ENCODE measurements at places on chromosomes 6 and 20. TPM values are rescaled to one million over a fixed set of nuclear protein-coding genes. Genes with fewer than 3 reads are reported as not detected.

Gene ID1
- total RNA-seq, result 156 TPM

Gene C2
- total RNA-seq, result 15.4 TPM

Gene BPIFB2
- total RNA-seq, result 1.0 TPM

Gene ETV7
- total RNA-seq, result 0.80 TPM

Gene PNLDC1
- total RNA-seq, result 0.29 TPM

Gene CALHM6
- total RNA-seq, result 8.3 TPM

- no peak for DNase-seq
Measured at GRCh38 chr6:14277405-14277930, 159.9 kb downstream of the CD83 start.

DNA sequence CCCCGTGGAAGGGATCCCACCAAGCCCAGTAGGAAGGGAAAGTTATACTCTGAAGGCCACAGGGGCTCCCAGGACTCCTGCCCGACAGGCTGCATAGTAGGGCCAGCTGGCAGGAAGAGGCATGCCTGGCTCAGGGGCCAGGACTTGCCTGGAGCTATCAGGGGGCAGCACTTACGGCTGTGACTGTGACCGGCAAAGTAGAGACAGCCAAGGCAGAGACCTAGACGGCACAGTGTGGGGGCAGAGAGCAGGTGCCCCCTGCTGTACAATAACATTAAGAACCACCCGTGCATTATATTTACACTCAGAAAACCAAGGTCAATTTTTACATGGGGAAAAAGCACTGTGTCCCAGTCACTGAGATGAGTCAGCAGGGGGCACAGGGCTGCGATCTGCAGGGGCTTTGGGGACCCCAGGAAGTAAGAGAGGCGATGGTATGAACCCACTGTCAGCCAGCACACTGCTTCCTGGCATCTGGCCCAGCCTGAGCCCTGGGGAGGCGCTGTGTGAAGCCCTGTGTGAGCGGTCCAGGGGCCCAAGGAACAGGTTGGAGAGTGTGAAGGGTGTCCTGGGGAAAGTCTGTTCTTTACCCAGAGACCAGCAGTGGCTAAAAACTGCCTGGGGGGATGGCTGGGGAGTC, 9.9 kb downstream of the CCDC167 start:
- DNase-seq, result no peak

DNA sequence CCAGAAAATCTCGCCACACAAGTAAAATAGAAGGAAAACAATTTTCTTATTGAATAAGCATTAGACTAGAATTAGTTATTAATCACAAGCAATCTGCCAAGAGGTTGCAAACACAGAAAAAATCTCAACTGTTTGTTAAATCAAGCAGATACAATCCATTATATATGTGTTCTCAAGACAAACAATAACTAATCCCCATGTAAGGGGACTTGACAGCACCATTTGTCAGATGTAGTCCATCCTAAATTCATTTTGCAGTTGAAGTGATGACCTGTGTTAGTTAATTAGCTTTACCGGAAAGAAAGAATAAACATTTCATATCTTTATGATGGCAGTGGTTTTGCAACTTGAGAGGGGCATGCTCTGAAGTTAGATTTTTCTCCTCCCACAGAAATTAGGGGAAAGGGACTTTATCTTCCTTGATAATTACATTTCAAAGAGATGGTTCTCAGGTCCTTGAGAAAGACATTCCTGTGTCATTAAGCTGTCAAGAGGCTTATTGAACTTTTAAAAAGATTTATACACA, 1588.0 kb downstream of the GRIK2 start:
- no peak for DNase-seq

DNA sequence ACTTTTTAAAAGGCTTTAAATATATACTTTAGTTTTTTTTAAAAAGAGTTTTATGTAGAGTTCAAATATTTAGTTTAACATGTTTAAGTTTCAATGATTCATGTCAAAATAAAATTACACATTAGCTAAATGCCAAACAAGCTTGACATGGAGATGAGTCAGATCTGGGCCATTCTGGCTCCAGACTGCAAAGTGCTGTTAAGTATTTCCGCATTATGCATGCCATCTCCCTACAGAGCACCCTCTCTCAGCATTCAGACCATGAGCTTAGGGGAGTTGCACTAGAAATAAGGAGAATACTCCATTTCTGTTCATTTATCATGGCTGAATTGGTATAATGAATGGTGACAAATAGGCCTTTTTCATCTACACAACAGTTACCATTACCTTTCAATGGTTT, 21.5 kb upstream of the HS3ST5 start:
- DNase-seq, result no peak

GRCh38 chr6:83042467-83043053, 23.1 kb downstream of the UBE3D start:
- DNase-seq, result no peak

- DNase-seq, result no peak
Measured at GRCh38 chr6:37830225-37830624, 10.7 kb downstream of the ZFAND3 start.

- DNase-seq, result no peak
Measured at GRCh38 chr20:56631990-56632327, 2.9 kb downstream of the TFAP2C start.

DNA sequence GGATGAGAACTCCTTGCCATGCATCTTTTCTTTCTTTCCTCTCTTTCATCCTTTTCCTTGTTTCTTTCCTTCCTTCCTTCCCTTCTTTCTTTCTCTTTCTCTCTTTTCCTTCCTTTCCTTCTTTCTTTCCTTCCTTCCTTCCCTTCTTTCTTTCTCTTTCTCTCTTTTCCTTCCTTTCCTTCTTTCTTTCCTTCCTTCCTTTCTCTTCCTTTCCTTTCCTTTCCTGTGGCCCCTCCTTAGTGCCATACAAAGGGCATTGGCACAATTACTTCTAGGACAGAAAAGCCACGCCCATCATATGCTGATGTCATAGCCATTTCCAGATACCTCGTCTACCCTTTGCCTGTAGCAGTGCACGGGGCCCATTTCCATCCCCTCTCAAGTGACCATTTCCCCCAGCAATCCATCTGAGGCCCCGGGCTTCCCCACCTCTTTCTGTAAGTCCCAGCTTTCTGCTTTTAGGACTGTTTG, 2.2 kb upstream of the CENPB start:
- DNase-seq, result no peak

DNA sequence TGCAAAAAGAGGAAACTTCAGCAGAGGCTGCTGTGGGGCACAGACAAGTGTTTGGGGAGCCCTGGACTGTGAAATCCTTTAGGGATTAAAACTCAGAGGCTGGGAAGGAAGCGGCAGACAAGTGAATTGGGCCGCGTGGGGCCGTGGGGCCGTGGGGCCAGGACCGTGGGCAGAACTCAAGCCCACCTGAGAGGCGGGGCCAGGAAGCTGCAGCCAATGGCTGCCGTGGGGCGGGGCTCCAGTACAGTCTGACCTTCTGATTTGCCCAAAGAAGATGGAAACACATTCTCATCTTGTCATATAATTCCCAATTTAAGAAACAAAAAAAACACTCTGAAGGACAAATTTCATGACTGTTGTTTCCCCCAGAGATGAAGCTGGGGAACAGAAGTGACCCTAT, 55.4 kb downstream of the ANKRD60 start:
- no peak for DNase-seq

Data from breast epithelium (tissue), 4 donors.